Activated gamma-delta T cell treated with Interleukin-2 at 50 U/mL for 16 hours (primary cell): ENCODE measurements at places on chromosomes 13 and 19.

DNA sequence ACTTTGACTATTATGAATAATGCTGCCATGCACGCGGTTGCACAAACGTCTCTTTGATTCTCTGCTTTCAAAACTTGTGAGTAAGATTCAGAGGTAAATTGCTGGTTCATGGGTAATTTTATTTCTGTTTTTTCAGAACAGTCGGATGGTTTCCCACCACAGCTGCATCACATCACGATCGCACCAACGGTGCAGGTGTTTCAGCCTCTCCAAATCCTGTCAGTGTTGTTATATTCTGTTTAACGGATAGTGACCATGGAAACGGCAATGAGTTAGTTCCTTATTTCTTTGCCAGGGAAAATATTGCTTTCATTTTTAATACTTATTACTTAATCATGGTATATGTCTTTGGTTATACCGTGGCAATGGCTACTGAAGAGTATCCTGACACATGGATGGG, 19.1 kb upstream of the ZNF835 start:
- DNase-seq, result no peak

GRCh38 chr19:14554382-14554812, 17.5 kb downstream of the NDUFB7 start:
- no peak for DNase-seq

DNA sequence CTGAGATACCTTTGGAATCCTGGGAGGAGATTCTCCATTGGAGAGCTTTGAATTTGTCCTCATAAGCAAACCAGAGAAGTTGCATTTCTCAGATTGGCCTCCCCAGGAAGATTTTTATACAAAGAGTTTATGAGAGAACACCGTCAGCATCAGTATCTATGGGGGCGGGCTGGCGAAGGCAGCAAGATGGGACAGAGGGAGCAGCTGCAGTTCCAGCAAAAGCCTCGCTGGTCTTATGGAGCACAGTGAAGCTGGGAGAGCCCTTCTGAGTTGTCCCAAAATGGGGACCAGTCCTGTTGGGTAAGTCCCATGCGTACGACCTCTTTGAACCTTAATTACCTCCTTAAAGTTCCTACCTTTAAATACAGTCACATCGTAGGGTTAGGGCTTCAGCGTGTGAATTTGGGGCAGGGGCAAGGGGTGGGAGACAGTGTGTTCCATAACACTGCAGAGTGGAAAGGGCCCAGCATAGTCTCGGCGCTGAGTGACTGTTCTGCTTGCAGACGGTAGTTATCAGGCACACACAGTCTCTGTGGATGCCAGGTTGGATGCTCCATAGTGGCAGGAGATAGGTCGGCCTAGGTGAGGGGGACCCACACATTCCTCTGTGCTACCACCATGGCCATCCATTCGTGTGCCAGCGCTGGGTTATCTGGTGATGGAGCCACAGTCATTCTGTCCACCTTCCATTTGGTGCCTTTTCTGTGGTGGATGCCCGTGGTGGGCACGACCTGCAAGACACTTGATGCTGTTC, 34.9 kb upstream of the GPR183 start:
- no peak for DNase-seq

DNA sequence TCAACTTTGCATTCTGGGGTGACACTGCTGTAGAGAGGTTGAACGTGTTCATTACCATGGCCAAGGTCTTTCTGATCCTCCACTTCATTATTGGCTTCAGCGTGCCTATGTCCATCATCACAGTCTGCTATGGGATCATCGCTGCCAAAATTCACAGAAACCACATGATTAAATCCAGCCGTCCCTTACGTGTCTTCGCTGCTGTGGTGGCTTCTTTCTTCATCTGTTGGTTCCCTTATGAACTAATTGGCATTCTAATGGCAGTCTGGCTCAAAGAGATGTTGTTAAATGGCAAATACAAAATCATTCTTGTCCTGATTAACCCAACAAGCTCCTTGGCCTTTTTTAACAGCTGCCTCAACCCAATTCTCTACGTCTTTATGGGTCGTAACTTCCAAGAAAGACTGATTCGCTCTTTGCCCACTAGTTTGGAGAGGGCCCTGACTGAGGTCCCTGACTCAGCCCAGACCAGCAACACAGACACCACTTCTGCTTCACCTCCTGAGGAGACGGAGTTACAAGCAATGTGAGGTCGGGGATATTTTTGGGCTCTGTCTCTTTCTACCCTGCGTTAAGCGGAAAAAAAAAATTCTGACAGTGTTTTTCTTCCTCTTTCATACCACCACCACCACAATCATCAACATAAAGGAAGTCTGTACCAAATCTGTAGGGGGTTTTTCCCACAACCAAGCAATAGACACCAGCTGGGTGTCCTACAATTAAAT, 29.5 kb downstream of the FPR3 start:
- DNase-seq, result no peak

- no peak for DNase-seq
Measured at GRCh38 chr13:28533125-28533436, 38.2 kb upstream of the FLT1 start.

DNA sequence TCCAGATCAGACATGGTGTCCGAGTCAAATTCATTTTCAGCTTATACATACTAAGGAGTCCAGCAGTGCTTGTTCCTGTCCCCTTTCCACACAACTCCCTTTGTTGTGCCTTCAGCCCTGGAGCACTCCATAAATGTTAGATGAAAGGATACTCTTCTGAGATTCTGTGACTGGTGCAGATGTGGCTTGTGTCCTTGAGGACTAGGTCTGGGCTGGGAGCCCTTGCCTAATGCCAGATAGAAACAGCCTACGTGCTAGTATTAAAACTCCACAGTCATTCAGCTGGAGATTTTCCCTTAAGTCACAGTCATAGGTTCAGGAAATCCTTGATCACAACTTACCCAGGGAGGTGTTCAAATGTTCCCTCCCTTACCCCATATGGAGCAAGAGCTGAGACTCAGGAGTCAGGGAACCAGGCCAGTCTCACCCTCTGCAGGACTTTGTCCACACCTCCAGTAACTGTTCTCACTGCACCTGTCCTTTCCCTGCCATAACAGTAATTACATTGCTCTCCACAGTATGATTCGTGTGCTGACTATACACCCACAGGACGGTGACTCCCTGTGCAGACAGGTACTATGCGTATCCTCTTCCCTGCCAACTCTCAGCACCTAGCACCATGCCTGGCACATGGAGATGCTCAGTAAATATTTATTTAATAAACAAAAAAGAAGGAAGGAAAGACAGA, 15.5 kb upstream of the SERPINE3 start:
- DNase-seq, result no peak
